Body of pancreas (tissue), 4 donors: ENCODE measurements at places on chromosomes 3 and 15.

- no peak overlapping the region for H3K27ac ChIP-seq
- DNase-seq = no peak
- H3K27me3 ChIP-seq = no peaks in the 10 kb centered on the region
- no peaks in the 10 kb centered on the region for H3K4me1 ChIP-seq
- no peaks in the 10 kb centered on the region for H3K36me3 ChIP-seq
These were observed 84.7 kb downstream of the MYO9A start for GRCh38 chr15:72033285-72033684.

DNA sequence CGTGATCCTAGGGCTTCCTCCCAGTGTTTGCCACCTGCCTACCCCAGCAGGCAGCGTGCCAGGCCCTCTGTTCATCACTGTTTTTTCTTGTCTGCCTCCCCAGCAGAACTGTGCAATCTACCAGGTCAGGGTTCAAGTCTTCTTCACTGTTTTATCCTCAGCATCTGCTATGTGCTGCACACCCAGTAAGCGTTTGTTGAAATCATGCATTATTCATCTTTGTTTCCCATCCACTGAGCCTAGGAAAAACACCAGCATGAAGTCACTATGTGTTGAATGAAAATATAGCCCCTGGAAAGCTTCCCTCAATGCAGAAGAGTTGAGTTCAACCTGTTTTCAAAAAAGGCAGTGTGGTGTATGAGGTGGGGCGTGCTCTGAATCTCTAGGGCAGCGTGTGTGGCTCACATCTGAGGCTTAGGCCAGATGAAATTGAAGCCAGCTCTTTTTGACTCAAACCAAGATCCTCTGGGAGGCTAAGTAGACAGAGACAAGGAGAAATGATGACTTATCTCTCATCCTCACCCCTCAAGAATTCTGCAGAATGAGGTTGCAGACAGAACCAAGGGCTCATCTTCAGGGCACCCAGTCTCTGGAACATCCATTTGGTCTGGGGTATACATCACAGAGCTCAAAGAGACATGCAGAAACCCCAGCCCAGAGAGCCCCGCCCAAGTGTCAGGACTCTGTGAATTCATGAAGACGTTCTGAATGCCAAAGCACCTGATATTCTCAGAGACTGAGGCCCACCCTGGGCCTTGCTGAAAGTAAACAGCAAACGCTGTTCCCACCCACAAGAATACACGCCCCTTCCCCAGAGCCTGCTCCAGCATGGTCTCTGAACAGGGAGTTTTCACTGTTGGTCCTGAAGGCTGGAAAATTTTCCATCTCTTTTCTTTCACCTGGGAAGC is 5.7 kb upstream of the CAV3 start:
- H3K4me3 ChIP-seq = no peak overlapping the region
- H3K36me3 ChIP-seq = no peaks in the 10 kb centered on the region
- no peak overlapping the region for H3K27ac ChIP-seq
- no peaks in the 10 kb centered on the region for H3K4me1 ChIP-seq

DNA sequence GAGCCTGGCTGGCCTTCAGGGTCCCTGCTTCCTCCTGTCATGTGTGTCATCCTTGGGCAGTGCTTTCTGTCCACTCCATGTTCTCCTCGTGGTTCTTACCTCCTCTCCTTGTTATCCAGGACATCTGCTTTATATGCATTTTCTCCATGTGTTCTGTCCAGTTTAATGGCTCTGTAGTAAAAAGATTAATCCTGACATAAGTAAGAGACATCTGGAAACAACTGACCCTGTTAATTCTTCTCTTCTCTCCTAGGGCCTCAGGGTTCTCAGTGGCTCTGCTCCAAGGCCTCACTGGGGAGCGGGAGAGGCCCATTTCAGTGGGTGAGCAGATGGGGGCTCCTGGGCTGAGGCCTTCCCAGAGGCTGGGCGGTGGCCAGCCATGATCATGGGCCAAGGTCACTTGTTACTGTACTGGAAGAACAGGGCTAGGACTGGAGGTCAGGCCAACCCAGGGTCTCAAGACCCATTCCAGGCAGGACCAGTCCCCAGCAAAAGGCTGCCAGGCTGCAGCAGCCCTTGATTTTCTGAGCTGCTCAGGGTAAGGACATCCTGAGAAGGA is 20.2 kb upstream of the CDCP1 start:
- H3K4me1 ChIP-seq = peaks cover 18% of the 10 kb centered on the region
- H3K4me3 ChIP-seq = no peak overlapping the region
- H3K36me3 ChIP-seq = no peaks in the 10 kb centered on the region

GRCh38 chr3:127419641-127420553 is 132.1 kb upstream of the PRR20G start:
- H3K27ac ChIP-seq = no peak overlapping the region
- no peaks in the 10 kb centered on the region for H3K4me1 ChIP-seq
- no peak for DNase-seq
- no peaks in the 10 kb centered on the region for H3K36me3 ChIP-seq
- no peak overlapping the region for H3K4me3 ChIP-seq
- H3K27me3 ChIP-seq = no peaks in the 10 kb centered on the region

DNA sequence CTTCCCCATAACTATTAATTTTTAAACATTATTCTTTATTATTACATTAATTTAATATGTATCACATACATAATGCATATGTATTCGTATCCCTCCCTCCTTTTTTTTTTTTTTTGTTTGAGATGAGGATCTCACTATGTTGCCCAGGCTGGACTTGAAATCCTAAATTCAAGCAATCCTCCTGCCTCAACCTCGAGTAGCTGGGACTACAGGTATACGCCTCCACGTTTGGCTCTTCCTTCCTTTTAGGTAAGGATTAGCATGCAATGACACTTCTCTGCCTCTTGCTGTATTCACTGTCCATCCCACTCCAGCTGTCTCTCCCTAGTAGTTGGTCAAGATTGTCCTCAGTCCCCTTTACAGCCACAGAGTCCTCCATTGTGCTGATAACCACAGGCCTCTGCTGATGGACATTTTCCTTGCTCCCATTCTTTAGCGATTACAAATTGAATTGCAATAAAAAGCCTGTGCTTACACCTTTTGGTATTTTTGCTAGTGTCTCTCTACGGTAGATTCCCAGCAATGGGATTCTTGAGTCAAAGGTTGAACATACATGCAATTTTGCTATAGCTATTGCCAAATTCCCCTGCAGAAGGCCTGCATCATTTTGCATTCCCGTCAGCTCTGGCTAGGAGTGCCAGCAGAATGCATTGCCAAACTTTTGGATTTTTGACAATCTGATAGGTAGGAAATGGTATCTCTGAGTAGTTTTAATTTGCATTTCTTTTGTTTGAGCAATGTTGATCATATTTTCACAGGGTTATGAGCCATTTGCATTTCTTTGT is 156.6 kb downstream of the SMAD6 start:
- H3K27ac ChIP-seq = no peak overlapping the region
- no peaks in the 10 kb centered on the region for H3K27me3 ChIP-seq
- no peaks in the 10 kb centered on the region for H3K36me3 ChIP-seq
- no peak overlapping the region for H3K4me3 ChIP-seq
- no peak for DNase-seq
- no peaks in the 10 kb centered on the region for H3K4me1 ChIP-seq

DNA sequence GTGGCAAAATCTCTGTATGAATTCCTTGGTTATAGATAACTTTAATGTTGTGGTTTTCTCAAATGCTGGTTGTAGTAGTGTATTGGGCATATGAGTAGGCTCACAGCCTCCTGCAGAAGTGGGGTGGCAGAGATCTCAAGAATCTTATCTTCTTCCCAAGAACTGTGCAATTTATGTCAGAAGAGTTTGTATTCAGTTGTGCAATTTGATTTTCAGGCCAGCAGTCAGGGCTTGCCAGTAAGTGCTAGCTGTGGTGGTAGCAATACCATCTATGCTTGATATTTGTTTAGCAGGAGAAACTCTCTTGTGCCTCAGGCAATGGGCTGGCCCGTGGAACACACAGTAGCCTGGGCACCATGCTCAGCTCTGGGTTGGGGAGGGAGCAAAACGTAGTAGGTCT is 58.4 kb upstream of the GOLIM4 start:
- DNase-seq = no peak
- no peaks in the 10 kb centered on the region for H3K36me3 ChIP-seq
- no peaks in the 10 kb centered on the region for H3K4me1 ChIP-seq

GRCh38 chr3:48069339-48069738 is 53.1 kb upstream of the MAP4 start:
- no peak overlapping the region for H3K4me3 ChIP-seq
- DNase-seq = no peak
- H3K27ac ChIP-seq = no peak overlapping the region

GRCh38 chr3:170614214-170614966 is 28.5 kb upstream of the SLC7A14 start:
- DNase-seq = no peak
- no peaks in the 10 kb centered on the region for H3K27me3 ChIP-seq
- H3K27ac ChIP-seq = no peak overlapping the region
- H3K4me1 ChIP-seq = no peaks in the 10 kb centered on the region

DNA sequence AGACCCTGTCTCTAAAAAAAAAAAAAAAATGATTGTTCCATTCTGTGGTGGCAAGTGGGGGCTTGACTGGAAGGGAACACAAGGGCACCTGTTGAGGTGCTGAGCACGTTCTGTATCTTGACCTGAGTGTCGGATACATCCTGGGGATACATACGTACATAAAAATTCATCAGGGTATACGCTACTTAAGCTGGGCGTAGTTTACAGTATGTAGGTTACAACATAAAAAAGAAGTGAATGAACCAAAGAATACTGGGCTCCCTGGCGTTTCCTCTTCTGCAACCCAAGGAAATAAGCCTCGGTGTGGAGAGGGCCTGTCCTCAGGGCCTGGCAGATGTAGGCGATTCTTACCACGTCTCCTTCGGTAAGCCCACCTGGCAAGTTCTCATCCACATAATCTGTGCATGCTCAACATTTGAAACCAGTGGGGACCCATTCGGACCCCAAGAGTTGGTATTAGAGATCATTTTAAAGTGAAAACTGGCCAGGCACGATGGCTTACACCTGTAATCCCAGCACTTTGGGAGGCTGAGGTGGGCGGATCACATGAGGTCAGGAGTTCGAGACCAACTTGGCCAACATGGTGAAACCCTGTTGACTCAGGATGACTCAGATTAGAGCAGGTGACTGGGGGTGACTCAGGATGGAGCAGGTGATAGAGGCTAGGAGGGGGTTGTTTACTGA is 5.1 kb upstream of the MUC20 start:
- peaks cover 6% of the 10 kb centered on the region for H3K4me1 ChIP-seq
- H3K27me3 ChIP-seq = no peaks in the 10 kb centered on the region
- H3K36me3 ChIP-seq = no peaks in the 10 kb centered on the region
- no peak overlapping the region for H3K4me3 ChIP-seq

DNA sequence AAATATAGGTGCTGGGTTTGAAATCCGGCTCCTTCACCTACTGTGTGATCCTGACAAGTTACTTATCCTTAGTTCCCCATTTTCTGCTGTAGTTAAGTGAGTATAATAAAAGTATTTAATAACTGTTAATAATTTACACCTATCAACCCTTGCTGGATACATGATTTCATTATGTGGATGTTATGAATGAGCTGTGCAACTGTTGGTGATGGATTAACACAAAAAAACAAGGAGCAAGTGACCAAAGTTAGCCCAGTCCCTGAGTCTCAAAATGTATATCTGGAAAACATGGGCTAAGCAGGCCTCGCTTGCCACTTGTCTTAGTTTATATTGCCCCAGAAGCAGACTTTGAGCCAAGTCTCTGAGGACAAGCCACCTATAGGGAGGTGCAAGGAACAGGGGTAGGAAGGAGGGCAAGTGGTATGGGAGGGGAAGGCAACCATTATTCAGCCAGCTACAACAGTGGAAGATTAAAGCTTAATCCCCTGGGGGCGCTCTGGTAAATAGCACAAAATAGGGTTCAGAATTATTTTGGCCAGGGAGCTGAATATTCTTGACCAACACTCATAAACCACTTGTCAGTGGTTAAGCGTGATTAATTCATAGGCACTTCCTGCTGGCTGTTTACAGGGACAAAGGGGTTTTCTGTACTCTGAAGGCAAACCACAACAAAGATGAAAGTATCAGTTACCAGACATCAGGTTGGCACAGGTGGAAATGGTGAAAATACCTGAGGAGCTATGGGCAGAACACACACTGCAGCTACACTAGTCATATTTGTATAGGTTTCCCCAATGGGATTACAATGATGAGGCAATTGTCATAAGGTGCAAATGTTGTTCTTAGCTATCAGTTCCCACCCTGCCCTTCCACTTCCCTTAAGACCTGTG is 76.2 kb downstream of the TRIM42 start:
- no peaks in the 10 kb centered on the region for H3K36me3 ChIP-seq
- H3K4me1 ChIP-seq = no peaks in the 10 kb centered on the region
- no peak overlapping the region for H3K4me3 ChIP-seq
- H3K27ac ChIP-seq = peak overlapping the region; percentile 38
- H3K27me3 ChIP-seq = no peaks in the 10 kb centered on the region

- no peak for DNase-seq
- no peaks in the 10 kb centered on the region for H3K27me3 ChIP-seq
- no peak overlapping the region for H3K4me3 ChIP-seq
- no peaks in the 10 kb centered on the region for H3K36me3 ChIP-seq
- peaks cover 34% of the 10 kb centered on the region for H3K4me1 ChIP-seq
These were observed 43.6 kb downstream of the TBC1D2B start for GRCh38 chr15:78033864-78034263.

DNA sequence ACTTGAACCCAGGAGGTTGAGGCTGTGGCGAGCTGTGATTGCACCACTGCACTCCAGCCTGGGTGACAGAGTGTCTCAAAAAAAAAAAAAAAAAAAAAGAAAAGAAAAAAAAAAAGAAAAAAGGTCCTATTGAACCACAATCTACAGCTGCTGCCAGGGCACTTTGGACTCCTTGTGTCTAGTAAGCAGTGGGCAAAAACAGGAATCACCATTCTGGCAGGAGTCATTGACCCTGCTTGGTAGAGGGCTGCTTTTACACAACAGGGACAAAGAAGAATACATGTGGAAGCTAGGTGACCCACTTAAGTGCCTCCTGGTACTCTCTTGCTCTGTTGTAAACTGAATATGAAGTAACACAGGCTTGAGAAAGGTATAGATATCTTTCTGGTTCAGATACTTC is 14.6 kb upstream of the PCCB start:
- no peaks in the 10 kb centered on the region for H3K27me3 ChIP-seq
- no peak for DNase-seq
- no peak overlapping the region for H3K27ac ChIP-seq

DNA sequence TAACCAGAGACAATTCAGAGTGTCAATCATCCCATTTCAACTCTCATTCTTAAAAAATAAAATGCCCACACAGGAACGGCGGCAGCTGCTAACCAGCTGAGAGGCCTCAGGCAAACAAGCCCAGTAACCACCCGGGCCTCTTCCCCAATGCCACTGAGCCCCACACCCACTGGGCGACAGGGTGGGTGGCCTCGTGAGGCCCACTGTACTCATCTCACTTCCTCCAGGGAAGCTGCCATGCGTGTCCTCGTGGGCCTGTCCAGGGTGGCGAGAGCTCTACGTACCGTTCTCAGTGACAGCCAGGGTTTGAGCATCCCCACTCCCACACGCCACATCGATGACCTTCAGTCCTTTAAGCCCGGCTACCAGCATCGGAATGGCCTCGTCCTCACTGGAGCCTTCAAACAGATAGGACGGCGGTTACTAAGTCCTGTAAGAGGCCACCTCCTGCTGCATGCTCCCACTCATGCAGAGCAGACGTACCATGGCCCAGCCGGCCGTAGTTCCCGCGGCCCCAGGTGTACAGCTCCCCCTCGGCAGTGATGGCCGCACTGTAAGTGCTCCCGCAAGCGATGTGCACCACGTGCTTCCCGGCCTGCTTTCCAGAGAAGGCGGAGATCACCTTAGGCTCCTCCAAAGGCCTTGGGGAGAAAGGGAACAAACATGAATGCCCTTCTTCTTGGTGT is 56.5 kb downstream of the HERC2 start:
- no peaks in the 10 kb centered on the region for H3K36me3 ChIP-seq
- H3K27me3 ChIP-seq = no peaks in the 10 kb centered on the region
- no peak for DNase-seq
- H3K4me1 ChIP-seq = no peaks in the 10 kb centered on the region
- H3K27ac ChIP-seq = no peak overlapping the region

GRCh38 chr3:152591515-152591914 is 243.4 kb upstream of the P2RY1 start:
- no peak overlapping the region for H3K27ac ChIP-seq
- H3K36me3 ChIP-seq = no peaks in the 10 kb centered on the region
- H3K27me3 ChIP-seq = no peaks in the 10 kb centered on the region
- H3K4me1 ChIP-seq = peaks cover 7% of the 10 kb centered on the region
- DNase-seq = no peak
- H3K4me3 ChIP-seq = no peak overlapping the region
